Activated CD8-positive, alpha-beta memory T cell treated with anti-CD3 and anti-CD28 coated beads for 1 hour (primary cell): ENCODE measurements at places on chromosomes 4 and X.

DNA sequence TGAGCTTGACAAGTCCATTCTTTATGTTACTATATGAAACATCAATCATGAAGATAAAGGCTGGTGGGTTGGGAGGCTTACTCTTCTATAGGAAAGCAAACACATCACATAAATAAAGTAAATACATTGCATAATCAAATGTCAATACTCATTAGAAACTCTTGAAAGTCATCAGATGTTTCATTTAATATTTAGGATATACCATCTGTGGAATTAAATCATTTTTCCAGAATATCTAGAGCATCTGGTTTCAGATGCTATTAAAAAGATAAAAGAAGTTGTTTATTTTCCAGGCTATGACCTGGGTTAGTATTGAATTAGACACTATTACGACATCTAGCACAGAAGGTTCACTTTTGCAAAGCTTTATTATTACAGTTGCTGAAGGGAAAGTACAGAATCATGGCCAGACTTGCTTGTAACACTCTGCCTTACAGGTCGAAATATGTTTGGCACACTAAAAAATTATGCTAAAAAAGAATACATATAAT, 72.6 kb downstream of the METTL14 start:
- no peak for DNase-seq

- no peak for DNase-seq
These were observed 773 bp downstream of the PRMT9 start for GRCh38 chr4:147683188-147683591.

- no peak for DNase-seq
These were observed 94.1 kb upstream of the MID1 start for GRCh38 chrX:10714531-10714930.

GRCh38 chr4:38692421-38692820, 28.4 kb downstream of the KLF3 start:
- DNase-seq = no peak

- DNase-seq = no peak
These were observed 50.4 kb upstream of the KDR start for GRCh38 chr4:55175779-55176231.

DNA sequence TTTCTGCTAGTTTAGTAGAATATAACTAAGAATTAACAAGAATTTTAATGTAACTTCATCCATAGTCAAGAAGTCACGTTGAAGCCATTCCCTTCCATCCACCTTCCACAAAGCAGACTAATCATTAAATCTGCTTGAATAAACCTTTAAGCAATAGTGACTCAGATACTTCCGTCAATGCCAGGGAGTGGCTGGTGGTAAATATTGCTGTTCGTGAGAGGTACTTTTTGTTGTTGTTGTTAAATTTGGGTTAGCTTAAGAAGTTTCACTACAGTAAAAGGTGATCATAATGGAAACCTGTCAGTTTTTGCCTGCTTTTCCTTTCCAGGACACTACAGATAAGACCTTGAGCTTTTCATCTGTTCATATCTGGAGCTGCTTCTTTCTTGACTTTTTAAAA, 316.3 kb downstream of the TMA16 start:
- DNase-seq = no peak

DNA sequence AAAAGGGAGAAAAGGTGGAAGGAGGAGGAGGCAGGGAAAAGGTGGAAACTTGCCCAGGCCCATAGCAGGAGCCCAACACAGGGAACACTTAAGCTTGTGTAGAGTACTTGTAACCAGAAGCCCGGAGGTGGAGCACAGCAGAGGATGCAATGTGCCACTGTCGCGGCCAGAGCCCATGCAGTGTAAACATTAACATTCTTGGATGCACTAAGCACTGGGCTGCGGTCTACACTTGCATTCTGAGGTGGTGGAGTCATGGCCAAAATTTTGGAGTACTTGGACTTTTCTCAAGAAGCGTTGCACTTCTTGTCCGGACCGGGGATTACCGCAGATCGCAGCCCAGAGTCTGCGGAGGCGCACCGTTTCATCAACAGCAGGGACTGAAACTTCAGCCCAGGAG, 4.5 kb upstream of the RHOXF1 start:
- DNase-seq = no peak

DNA sequence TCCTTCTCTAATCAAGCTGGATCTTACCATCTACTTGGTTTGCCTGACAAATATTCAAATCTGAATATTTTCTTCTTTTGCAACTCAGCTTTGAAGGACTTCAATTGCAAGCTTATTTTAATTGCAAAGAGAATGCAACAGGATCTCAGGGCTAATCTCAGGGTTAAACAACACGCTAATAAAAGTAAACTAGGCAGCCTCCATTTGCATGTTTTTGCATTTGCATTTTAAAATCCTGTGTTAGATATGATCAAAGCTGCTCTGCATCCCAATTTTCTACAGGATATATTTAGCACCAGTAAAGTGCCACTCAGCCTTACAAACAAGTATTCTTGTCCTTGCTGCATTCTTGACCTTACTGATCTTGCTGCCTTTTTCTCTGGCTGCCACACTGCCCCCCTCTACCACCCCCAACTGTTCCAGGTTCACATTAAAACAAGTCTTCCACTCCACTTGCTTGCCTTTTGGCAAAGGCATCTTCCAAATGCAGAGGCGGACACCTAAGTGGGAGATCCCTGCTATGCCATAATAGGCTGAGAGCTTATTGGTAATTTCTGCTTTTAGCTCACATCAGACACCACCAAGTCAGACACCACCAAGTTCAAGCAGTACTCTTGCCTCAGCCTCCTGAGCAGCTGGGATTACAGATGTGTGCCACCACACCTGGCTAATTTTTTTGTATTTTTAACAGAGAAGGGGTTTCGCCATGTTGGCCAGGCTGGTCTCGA, 48.1 kb downstream of the GPRIN3 start:
- no peak for DNase-seq

- no peak for DNase-seq
These were observed 209.4 kb upstream of the ZFP42 start for GRCh38 chr4:187786190-187786589.

DNA sequence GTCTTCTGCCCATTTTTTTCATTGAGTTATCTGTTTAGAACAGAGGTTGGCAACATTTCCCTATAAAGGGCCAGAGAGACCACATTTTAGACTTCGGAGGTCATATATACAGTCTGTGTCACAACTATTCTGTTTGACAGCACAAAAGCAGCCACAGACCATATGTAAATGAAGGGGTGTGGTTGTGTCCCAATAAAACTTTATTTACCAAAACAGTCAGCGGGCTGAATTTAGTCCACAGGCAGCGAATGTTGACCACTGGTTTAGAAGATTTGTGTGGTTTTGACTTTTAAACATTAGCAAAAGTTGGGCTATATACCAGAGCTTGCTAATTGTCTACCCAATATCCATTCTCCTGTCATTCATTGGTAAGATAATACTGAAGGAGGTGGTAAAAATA, 150.8 kb downstream of the AMELX start:
- no peak for DNase-seq

DNA sequence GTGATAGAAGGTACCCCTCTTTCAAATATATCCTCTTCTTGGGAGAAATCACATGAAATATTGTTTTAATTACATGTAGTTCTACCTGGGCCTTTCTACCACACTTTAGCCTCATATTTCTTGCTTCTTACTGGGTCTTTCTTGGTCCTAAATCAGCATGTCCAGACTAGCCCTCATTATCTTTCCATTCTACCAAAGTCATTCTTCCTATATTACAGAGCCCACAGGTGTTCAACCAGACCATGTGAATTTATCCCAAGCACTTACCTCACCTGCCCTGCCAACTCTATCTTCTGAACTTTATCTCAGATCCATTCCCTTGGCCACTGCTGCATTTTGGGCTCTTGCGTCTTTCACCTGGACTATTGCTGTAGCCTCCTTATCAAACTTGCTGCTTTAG, 11.8 kb upstream of the SOWAHB start:
- no peak for DNase-seq

DNA sequence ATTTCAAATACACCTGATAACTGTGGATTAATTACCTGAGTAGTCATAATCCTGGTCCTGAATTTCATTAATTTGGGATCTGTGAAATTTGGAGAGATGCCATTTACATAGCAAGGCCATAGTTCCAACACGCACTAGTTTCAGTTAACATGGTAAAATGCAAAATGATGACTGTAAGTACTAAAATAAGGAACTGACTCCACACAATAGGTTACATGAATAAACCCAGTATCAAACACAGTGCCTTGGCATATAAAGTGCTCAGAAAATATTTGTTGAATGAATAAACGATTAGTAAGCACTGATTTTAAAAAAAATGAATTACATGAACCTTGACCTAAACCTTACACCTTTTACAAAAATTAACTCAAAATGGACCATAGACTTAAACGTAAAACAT, 9.0 kb downstream of the FBXO8 start:
- no peak for DNase-seq

- DNase-seq = no peak
These were observed 57.0 kb downstream of the ZNF827 start for GRCh38 chr4:145881576-145881975.

- DNase-seq = no peak
These were observed 28.7 kb downstream of the IL13RA1 start for GRCh38 chrX:118756101-118756500.

DNA sequence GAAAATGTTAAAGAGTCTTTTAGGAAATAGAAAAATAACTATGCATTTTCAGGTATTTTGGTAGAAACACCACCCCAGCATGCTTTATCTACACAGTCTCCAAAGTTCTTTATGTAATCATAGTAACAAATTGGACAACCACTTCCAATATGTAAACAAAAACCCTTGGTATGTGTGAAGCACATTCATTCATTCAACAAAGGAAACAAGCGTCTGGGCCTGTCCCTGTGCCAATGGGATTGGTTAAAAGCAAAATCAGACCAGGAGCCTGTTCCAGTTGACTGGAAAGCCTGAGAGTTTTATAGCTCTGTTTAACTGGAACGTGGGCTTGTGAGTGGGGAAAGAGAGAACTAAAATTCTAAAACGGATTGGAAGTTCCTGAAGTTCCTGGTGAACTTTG, 41.3 kb upstream of the TENM3 start:
- DNase-seq = no peak

DNA sequence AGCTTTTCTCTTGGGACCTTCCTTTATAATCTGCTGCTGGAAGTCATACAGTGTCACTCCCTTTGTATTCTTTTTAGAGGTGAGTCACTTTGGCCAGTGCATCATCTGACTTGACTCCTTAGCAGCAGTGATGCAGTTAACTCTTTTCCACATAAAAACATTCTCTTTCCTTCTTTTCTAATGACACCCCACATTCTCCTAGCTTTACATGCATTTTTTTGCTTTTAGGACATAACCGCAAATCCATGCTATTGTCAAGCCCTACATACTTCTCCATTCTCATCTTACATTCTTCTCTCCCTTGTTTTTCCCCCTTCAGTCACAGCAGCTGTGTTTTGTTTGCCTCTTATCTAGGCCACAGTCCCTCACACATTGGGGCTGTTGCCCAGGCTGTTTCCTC, 55.1 kb downstream of the ZNF330 start:
- DNase-seq = no peak

DNA sequence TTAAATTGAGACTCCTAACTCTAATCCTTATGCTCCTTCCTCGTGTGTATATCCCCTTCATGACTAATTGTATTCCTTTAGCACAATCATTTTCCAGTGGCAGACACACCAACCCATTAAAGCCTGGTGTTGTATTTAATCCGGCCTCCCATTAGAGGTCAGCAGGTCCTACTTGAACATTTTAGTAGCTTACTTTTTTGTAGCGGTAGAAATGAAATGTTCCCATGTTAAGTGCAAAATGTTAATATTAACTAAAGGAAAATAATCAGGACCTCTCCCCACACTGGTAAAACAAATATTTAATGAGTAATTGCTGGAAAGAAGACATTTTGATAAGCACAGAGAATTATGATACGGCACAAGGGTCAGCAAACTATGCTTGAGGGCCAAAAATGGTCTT, 3.4 kb downstream of the RAB33B start:
- DNase-seq = no peak

GRCh38 chr4:55021214-55021613, 104.2 kb downstream of the KDR start:
- no peak for DNase-seq

- DNase-seq = no peak
These were observed 10.2 kb upstream of the ADH1C start for GRCh38 chr4:99362768-99363167.

DNA sequence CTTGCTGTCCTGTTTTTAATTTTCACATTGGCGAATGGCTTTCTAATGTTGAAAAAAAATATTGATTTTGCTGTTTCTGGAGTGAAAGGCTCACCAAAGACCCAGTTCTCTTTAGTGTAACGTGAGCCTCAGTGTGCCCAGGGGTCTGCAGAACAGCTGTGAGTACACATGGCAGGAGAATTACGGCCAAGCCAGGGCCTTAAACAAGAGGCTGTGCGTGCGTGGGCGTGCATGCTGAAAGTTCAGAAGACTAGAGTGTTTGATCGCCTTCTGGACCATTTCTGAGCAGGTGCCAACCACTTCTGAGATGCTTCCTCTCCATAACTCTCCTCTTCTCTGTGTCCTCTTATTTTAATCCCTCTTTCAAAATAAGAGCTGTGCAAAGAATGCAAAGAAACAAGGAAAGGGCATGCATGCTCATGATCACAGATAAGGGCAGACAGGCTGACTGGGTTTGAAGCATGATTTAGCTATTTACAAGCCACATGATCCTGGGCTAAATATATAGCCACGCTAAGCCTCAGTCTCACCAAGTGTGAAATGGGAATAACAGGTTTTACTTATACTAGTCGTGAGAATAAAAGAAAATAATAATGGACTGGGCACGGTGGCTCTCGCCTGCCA, 9.9 kb downstream of the PHEX start:
- no peak for DNase-seq

GRCh38 chr4:101953949-101954348, 163.4 kb downstream of the BANK1 start:
- no peak for DNase-seq

DNA sequence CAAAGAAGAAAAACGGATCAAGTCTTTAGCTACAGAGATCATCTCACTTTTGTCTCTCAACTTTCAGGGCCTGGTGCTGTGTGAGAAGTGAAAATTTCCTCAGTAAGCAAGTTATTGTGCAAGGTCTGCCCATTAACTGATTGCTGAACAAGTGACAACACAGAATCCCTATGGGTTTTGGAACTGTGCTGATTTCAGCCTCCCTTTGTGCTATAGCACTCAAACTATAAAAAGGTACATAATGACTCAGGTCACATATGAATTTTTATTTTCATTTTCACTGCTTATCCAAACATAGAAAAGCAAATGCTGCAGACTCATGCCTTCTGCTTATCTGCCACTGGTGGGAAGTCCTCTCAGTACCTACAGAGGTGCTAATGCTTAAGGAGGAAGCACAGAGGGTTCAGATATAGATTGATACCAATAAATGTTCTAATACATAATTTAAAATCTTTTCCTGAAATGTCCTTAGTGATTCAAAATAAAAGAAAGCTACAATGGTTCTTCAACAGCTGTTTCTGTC, 576.2 kb upstream of the CT83 start:
- DNase-seq = no peak

DNA sequence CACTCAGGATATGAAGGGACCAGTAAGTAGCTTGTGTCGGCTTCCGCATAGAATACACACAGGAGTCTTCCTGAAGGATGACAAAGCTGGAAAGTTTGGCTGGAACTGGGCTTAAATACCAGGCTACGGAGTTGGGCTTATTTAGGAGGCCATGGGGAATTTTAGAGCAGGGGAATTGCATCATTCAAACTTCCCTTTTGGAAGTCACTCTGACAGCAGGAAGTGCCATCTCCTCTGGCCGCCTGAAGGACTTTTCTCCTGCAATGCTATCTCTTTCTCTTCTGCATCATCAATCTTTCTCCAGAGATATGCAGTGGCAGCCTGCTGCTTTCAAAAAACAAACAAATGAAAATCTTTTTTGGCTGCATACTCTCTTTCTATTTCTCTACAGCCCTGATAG, 48.4 kb upstream of the PAK3 start:
- no peak for DNase-seq
